Activated CD8-positive, alpha-beta memory T cell treated with anti-CD3 and anti-CD28 coated beads for 24 hours (primary cell): ENCODE measurements at places on chromosomes 4 and X.

DNA sequence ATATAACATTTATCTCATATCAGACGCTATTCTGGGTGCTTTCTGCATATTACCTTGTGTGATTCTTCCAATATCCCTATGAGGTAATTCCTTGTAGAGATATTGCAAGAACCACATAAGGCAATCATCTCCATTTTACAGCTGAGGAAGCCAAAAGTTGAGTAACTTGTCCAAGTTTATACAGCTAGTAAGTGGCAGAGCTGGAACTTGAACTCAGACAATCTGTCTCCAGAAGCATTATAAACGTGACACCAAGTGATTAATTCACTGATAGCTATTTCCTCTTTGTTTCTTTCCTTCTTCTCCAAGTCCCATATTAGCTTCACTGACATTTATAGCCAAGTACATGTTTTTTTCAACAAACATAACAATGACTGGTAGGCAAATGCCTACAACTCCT lies 7.3 kb downstream of the EMCN start:
- DNase-seq = no peak

- no peak for DNase-seq
These were observed 17.7 kb upstream of the AASDH start for GRCh38 chr4:56405016-56405415.

DNA sequence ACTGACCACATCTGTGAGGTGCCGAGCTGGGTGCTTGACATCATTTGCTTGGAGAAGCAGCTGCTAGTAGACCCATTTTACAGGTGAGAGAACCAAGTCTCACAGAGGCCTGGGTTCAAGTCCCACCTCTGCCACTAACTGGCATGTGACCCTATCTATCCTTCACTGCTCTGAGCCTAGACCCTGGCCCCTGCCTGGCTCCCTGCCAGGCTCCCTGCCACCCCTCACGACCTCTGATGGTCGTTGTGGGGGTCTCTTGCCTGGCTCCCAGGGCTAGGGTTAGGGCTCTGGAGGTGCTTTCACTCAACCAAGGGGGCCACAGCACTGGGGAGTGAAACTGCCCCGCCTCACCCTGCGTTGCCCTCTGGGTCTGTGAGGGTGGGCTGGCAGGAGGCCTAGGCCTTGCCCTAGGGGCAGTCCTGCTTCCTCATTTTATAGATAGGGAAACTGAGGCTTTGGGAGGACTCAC lies 7.2 kb upstream of the ADD1 start:
- peak; percentile 55 for DNase-seq

DNA sequence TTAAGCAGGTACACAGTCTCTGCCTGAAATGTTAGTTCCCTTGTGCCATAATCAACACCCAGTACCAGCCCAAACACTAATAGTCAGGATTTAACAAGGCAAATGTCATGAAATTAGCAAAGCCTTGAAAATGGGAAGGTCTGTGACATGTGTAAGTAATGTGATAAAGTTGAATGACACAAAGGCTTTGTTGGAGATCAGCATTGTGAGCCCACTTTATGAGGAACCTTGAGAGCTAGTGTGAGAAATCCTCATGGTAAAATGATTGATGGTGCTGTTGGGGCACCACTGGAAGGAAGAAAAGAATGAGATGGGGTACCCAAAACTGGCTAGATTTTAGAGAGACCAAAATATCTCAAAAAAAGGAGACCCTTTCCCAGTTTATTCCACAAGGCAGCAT lies 3.3 kb upstream of the LIN54 start:
- DNase-seq = no peak

DNA sequence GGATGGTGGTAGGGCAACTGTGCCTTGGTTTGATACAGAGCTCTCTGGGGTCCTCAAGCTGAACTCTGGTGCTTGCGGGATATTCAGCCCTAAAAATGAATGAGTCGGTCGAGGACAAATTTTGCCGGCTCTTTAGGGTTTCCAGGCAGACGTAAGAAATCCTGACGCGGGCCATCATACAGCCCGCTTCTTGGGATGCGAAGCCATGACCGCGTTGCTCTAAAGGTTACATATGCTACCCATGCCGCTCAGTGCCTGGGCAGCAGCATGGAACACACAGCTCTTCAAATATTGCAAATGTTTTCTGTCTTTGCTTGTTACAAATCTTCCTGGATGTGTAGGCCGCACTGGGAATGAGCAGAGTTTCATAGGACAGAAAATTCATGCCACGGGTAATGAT lies 55.6 kb downstream of the NBDY start:
- no peak for DNase-seq

- DNase-seq = no peak
These were observed 232.9 kb upstream of the ANKRD50 start for GRCh38 chr4:124945422-124945821.

- no peak for DNase-seq
These were observed 56.4 kb downstream of the FBXW7 start for GRCh38 chr4:152479428-152480026.

- no peak for DNase-seq
These were observed 247.4 kb downstream of the FBXO8 start for GRCh38 chr4:174036111-174036510.

DNA sequence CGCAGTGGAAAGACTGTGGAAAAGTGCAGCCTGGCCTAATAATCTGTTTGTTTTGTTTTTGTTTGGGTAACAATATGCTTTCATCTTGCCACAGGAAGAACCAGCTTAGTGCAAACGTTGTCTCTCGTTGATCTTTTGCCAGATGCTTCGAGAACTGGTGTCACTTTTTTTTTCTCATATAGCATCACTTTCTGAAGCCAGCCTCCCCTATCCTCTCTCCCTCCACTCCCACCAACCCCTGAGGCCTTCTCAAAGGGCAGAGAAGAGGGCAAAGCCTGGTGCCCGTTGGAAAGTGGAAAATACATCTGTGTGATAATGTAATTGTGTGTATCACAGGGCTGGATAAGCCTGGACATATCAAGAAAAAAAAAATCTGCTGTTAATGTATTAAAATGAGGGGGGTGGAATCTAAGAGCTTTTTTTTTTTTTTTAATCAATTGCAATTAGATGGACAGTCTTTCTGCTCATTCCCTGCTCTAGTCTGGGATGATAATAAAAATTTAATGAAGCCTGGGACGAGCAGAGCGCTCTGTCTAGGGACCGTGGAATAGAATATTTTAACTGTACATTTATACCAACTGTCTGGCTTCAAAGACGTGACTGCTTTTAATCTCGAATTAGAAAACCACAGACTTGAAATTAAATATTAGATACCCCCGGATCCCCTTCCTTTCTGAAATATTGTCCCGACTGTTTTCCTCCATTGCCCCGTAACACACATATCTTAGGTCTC lies 8.1 kb downstream of the POU4F2 start:
- no peak for DNase-seq

DNA sequence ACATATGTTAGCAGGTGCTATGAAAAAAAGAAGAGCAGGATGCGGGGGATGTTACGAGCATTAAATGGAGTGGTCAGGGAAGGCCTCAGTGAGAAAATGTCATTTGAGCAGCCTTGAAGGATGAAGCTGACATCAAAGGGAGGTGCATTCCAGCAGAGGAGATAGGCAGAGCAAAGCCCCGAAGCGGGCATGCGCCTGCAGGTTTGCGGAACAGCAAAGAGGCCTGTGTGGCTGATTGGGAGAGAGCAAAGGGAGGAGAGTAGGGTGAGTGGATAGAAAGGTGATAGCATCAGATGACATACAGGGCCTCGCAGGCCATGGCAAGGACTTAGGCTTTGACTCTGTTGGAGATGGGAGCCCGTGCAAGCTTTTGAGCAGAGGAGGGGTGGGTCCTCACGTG lies 95.4 kb upstream of the GPR50 start:
- no peak for DNase-seq
